ENCODE measurements at places on chromosomes 4 and X.

- DNase-seq, result no peak
Measured at GRCh38 chr4:185381288-185382196, 14.2 kb downstream of the LRP2BP start.

DNA sequence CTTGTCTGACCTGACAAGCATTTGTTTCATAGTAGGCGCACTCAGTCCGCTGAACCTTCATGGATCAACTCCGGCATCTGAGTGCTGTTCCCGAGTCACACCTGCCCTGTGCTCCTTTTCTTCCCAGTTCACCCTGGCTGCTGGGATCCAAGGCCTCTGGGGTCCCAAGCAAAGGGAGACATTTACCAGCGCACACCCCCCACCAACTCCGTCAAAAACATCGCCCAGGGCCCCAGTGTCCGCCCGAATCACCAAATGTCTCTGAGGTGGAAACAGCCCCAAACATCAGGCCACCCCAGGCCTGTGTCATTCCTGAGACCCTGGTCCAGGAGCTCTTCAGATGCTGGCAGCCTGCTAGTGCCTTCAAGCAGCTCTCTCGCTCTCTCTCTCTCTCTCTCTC, 5.1 kb downstream of the BLOC1S4 start:
- no peak for DNase-seq

- no peak for DNase-seq
Measured at GRCh38 chr4:7201420-7202305, 9.3 kb downstream of the SORCS2 start.

GRCh38 chr4:155079871-155080270, 128.6 kb upstream of the NPY2R start:
- DNase-seq, result no peak

GRCh38 chrX:78029663-78030062, 60.2 kb upstream of the PGAM4 start:
- DNase-seq, result no peak

- DNase-seq, result no peak
Measured at GRCh38 chr4:53479736-53480525, 102.5 kb downstream of the FIP1L1 start.

- DNase-seq, result no peak
Measured at GRCh38 chrX:38868941-38869401, 67.7 kb downstream of the MID1IP1 start.

DNA sequence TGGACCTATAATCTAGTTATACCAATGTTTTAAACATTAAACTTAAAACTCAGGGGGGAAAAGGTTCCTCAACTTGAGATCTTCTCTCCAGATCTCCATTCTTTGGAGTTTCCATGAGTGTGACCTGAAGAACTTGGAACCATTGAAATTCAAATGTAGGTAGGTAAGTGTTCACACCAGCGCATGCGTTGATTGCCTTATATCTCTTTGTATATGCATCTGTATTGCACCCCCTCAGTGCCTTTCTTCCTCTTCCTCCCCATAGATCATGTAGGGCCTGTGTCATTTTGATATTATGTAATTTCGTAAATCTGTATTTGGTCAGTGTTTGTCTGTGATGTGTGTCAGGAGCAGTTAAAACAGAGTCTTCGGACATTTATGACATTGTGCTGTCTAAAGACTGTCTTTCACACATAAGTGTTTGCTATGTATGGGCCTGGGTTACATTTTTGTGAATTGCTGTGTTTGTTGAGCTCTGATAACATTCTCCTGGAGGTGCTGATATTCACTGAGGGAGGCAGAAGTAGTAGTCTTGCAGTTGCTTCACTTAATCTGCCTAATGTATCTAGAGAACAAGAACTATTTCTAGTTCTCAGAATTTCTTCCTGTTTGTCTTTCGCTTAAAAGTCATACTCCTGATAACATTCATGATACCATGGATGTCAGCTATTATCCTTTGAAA, 126.3 kb downstream of the RAP1GDS1 start:
- DNase-seq, result no peak

DNA sequence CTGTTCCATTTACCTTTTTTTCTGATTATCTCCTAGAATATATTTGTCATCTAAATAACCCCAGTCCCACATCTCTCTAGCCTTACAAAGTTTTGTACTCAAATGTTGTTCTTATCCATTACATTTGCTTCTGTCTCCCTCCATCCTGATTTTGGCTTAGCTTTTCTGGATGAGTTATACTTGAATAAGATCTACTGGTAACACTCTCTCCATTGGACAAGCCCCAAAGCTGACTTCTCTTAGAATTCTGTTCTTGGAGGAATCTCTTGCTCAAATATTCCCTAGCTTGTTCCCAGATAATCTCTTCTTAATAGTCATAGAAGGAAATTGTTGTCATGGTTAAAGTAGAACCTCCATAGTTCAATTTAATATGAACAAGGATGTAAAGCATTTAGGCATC, 115.5 kb upstream of the HS3ST1 start:
- DNase-seq, result no peak

DNA sequence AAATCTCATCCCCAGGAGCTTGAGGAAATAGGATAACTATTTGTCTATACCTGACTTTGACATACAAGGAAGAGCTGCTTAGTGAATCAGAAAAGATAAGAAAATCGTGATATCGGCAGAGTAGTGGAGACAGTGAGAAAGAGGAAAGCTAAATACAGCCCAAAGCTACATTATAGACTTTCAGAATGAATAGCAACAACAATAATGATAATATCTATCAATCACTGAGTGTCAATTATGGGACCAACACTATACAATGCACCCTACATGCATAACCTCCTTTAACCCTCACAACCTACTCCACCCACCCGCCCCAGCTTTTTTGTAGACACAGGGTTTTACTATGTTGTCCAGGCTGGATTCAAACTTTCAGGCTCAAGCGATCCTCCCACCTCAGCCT, 205.1 kb downstream of the PPP3CA start:
- no peak for DNase-seq

- no peak for DNase-seq
Measured at GRCh38 chrX:52933976-52934703, 24.2 kb downstream of the FAM156A start.

GRCh38 chrX:10795721-10796120, 175.3 kb upstream of the MID1 start:
- DNase-seq, result no peak

DNA sequence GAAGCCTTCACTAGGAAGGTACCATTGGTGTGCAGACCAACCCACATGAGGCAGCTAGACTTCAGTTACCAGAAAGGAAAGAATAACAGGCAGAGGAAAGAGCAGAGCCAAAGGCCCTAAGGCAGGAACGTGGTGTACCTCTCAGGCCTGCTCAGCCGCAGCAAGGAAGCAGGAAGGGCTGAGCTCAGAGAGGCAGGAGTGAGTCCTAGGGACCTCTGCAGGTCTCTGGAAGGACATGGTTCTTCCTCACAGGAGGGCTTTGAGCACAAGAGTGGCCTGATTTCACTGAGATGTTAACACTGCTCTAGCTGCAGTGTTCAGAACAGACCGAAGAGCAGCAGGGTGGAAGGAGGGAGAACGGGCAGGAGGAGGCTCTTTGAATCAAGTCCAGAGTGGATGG, 124.6 kb downstream of the DCHS2 start:
- DNase-seq, result no peak

- DNase-seq, result no peak
Measured at GRCh38 chr4:104408878-104409277, 85.8 kb downstream of the CXXC4 start.

DNA sequence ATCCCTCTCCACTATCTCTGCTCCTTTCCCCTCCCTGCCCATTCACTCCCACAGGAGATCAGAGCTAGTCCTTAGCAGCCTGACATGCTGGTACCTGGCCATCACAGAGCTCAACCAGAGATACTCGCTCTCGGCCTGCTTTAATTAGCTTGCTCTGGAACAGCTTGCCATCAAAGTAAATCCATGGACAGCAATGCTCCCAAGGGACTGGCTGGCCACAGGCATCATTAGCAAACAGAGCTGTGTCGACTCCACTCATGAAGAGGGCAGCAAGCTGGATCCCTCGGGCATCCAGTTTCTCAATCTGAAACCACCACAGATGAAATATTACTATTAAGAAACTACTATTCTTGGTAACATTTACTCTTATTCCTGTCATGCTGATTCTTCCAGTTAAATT, 43.4 kb upstream of the PHF8 start:
- no peak for DNase-seq

GRCh38 chrX:48918643-48919340, at the start of gene PIM2:
Gene PIM2 (minus strand): TSS chrX:48919024. CDS start chrX:48918834, 190 bp downstream.
- no peak for DNase-seq

- no peak for DNase-seq
Measured at GRCh38 chr4:182886768-182887167, 30.4 kb downstream of the DCTD start.

DNA sequence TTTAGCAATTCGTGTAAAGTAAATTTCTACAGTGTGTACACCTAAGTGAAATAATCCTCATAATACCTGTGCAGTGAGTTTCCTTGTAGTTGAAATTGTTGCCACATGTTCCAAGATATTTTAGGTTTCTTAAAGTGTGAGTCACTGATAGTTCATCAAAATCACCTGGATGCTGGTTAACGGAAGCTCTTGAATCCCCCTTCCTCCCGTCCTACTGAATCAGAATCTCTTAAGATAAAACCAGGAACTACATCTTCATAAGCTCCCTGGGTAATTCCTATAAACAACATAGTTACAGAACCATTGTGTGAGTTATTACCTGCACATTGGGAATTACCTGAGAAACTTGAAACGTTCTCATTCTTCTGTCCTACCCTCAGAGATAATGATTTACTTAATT, 197.4 kb upstream of the HS3ST1 start:
- DNase-seq, result no peak

GRCh38 chrX:24228596-24228995, 79.1 kb downstream of the ZFX start:
- no peak for DNase-seq

- no peak for DNase-seq
Measured at GRCh38 chr4:164894702-164895101, 17.7 kb downstream of the APELA start.

DNA sequence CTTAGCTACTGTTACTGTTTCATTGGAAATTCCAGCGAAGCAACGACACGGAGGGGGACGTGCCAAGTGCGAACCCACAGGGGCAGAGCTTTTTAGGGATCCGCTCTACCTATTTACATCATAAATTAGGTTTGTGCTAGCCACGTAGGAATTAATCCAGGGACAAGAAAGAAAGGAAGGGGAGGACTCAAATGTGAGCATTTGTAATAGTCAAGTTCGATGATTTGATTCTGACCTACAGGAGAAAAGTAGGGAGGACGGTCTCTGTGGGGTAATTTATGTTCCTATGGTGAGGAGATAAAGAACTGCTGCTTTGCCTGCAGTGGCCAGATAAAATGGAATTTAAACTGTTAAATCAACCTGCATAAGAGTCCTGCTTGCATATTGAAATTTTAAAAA, 1.7 kb downstream of the INTS6L start:
- DNase-seq, result no peak

GRCh38 chrX:1833656-1834360, 218.9 kb downstream of the ASMT start:
- DNase-seq, result no peak

DNA sequence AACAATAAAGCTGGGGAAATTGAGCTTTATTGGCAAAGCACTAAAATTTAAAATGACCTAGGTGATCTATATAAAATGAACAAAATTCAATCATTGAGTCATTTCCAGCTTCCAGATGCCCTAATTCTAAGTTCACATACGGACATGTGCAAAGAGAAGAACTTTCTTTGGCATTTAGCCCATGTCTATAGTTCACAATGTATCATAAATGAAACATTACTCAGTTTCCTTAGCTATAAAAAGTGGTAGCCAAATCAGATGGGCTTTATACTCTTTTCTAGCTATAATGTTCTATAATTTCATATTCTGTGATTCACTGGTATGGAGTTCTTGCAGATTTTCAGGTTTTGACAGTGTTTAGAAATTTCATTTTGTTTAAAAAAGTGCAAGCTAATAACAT, 327.4 kb downstream of the KCTD8 start:
- no peak for DNase-seq

- DNase-seq, result no peak
Measured at GRCh38 chrX:153812220-153812619, 17.8 kb downstream of the SSR4 start.

- DNase-seq, result no peak
Measured at GRCh38 chr4:111839141-111839540, 306.1 kb upstream of the FAM241A start.

DNA sequence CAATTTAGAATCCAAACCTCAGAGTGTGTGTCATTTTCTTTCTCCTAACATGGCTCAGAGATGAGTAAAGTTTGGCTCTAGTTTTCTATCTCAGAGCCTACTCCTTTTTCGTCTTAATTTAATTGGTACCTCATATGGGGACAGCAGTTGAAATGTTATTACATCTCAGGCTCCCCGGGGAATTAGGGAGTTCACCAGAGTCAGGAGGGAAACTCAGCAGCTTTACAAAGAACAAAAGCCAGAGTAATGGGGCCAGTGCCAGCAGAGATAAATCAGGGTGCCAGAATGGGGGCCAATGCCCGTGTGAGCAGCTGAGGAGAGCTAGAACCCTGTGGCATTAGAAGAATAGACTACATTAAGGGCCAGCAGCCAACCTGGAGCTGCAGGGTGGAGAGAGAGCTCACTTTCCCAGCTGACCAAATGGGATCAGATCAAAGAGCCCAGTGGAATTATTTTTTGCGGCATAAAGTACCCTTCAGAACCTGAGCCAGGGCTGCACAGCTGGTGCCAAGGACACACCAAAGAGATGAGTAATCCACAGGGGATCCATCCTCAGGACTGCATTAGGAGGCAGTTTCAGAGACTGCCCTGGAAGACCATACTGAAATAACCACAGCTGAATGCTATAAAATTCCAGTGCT, 207.1 kb upstream of the DKK2 start:
- no peak for DNase-seq

DNA sequence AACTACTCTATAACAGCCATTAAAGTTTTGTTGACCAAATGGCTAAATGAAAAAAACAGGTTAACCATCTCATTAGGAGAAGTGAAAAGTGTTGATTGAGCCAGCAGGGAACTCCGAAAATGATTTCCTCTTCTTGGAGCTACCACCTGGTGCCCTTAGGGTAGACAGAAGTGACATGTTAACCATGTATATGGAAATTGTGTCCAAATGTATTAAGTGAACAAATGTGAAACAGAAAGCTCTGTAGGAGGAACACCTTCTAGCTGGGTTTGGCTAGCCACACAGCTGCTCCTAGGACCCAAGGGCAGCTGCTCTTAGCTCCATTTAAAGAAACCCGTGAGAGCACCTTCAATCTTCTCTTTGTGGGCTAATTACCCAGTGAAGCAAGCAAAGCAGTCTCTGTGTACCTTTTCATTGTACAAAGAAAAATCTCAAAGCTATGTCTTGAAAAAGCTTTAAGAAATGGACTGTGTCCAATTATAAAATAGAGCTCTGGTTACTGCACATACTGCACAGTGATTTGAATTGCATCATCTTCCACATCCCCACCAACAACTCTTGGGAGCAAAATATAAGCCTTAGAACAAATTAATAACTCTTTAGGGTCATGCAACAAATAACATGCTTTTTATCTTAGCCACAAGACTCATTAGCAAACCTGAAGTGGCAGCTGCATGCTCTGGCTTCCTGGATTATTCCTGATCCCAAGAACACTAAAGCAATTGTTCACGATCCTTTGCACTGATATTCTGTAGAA, 59.2 kb upstream of the PARM1 start:
- DNase-seq, result no peak
